ENCODE measurements at places on chromosomes 4 and X.
A peak's percentile ranks its signal among the peaks of the same experiment; 100 is the strongest.

DNA sequence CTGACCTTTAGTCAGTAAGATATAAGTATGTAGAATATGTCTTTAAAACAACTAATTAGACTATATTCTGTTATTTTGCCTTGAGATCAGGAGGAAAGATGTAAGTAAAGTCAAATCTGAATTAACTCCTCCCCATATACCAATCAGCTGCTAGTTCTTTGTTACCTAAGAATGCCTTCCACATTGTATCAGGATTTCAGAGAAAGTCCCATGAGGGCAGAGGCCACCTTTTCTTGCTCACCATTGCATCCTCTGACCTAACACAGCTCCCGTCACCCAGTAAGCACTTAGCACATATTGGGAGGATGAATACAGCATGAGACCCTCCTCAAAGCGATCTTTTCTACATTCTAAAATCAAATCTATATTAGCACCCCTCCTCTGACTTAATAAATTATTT lies 87.0 kb downstream of the COL25A1 start:
- DNase-seq: no peak

DNA sequence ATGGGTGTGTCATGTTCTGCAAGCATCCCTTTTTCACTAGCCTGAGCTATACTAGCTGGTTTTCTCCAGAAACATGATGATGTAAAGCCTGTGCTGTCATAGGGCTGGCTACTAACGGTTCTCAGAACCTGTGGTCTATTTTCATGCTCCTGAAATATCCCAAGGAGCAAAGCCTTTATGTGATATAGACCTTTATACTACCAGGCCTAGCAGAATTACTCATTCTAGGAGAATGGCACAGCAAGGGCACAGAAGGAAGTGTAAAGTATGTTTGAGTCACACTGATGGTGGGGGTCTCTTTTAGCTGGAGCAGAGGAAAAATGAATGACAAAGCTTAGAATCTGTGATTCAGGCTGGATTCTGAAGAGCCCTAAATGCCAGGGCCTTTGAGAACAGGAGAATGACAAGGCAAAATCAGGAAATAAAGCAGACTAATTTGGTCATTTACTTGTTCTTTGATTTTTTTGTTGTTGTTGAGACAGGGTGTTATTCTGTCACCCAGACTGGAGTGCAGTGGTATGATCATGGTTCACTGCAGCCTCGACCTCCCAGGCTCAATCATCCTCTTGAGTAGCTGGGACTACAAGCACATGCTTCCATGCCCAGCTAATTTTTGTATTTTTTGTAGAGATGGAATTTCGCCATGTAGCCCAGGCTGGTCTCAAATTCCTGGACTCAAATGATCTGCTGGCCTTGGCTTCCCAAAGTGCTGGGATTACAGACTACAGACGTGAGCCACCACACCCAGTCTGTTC lies 11.8 kb downstream of the TCEAL1 start:
- no peak for DNase-seq

DNA sequence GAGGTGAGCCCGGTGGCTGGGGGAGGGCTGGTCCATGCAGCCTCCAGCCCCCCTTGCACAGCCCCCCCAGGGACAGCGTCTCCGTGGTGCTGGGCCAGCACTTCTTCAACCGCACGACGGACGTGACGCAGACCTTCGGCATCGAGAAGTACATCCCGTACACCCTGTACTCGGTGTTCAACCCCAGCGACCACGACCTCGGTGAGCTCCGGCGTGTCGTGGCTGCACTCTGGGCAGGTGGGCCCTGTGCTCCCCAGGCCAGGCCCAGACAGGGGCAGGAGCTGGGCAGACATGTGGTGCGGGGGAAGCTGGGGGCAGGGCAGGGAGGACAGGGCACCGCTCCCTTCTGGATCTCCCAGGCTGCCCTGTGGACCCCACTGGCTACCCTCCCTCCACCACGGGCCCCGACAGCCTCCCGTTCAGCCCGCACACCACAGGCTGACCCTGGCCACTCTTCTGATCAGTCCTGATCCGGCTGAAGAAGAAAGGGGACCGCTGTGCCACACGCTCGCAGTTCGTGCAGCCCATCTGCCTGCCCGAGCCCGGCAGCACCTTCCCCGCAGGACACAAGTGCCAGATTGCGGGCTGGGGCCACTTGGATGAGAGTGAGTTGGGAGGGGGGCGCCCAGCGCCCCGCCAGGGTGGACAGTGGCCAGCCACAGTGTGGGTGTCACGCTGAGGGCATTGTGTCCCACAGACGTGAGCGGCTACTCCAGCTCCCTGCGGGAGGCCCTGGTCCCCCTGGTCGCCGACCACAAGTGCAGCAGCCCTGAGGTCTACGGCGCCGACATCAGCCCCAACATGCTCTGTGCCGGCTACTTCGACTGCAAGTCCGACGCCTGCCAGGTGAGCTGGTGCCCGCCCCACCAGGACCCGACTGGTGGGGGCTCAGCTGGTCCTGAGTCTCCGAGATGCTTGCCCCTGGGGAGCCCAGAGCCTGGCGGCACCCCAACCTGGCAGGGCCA lies 5.9 kb downstream of the HGFAC start:
- no peak for DNase-seq

DNA sequence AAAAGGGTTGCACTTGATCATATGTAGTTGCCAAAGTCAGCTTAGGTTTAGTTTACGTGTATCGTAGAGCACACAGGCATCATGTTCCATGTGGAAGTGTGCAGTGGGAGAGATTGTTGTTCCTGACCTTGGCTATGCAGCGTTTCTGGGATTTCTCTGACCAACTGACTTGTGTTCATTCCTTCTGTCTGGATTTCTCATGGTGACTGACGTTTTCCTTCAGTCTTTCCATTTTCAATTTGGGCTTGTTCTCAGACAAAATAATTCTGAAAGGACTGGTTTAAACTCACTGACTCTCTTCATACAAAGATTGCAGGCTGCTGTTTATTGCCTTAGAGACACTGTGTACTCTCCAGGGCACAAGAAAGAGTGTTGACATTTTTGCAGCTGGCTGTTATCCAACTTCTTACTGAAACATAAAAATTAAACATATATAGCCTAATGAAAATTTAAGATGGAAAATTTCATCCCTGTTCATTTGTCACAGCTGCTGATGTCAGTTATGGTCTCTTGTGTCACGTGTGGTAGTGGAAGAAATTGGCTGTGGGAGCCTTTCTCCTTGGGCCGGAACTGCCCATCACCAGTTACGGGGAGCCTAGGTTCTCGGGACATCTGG lies 95.4 kb downstream of the TNIP2 start:
- no peak for DNase-seq

DNA sequence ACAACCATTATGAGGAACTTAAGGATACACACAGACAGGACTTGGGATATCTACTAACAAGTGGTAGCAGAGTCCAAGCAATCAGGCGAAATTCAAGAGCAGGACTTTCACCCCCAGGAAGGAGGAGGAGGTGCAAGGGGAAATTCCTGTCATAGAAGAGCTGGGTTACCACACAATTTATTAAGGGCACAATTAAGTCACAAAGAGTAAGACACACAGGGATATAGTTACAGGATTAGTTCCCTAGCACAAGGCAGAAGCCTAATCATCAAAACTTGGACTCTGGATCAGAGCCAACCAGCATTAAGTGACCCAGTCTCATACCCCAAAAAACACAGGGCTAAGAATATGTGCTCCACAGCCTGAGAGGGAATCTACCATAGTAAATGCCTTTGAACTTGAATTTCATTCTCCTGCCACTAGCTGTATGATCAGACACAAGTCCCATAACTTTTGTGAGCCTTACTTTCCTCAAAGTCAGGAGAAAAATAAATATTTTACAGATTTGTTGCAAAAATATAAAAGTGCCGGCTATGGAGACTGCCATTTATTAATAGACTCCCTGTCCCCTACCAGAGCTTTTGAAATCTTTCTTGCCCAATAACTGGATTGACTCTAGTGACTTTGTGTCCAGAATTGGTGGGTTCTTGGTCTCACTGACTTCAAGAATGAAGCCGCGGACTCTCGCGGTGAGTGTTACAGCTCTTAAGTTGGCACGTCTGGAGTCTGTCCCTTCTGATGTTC lies 87.0 kb downstream of the SYNPO2 start:
- DNase-seq: no peak

DNA sequence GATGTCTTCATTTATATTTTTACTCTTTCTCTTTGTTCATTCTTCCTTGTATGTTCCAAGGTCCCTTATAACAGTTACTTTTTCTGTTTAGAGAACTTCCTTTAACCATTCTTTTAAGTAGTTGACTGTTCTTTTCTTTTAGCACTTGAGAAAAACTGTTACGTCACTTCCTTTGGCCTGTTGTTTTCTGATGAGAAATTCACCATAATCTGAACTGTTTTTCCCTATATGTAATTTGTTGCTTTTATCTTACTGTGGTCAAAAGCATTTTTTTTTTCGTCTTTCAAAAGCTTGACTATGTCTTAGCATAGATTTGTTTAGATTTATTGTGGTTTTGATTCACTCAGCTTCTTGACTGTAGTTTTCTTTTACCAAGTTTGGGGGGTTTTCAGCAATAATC lies 1660.3 kb upstream of the PCDH10 start:
- no peak for DNase-seq

- DNase-seq: no peak
These were observed 38.9 kb downstream of the RUFY3 start for GRCh38 chr4:70760662-70761061.

DNA sequence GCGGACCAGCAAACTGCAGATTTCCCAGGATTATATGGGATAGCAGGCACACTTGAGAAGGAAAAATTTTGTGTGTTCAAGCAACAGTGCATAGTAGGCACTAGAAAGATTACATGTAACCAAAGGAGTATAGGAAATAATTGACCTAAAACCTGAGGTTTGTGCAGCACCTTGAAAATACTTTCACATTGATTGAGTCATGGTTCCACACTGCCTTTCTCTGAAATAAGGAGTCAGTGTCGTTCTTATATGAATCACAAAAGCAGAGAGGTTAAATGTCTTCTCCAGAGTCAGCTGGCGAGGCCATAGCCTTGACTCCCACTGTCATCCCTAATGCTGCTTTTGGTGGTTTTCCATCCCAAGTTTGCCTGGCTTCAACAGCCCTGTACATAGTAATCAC lies 138.9 kb downstream of the SOWAHB start:
- no peak for DNase-seq

GRCh38 chrX:141180851-141181250 lies 3.9 kb upstream of the LDOC1 start:
- no peak for DNase-seq

DNA sequence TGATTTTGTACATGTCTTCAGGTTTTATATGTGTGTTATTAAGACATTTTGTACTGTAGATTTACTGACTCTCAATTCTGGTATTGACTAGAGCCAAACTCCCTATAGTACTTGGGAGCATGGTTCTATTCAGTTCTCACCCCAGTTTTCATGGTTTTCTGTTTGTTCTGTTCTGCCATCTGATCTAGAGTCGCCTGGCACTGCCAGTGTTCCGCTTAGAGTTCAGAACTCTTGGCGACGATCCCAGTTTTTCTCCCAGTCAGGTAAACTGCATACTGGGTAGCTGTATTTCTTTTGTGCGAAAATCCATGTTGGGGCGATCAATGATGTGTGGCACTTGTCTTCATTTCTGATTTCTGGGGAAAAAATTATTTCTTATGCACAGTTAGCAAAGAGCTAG lies 78.0 kb downstream of the PHOX2B start:
- DNase-seq: no peak

- DNase-seq: no peak
These were observed 1268.6 kb downstream of the FAM133A start for GRCh38 chrX:94942603-94943002.

GRCh38 chrX:97747346-97747745 lies 863.6 kb downstream of the RPA4 start:
- no peak for DNase-seq

- DNase-seq: no peak
These were observed 468.3 kb upstream of the BOD1L1 start for GRCh38 chr4:14095831-14096230.

DNA sequence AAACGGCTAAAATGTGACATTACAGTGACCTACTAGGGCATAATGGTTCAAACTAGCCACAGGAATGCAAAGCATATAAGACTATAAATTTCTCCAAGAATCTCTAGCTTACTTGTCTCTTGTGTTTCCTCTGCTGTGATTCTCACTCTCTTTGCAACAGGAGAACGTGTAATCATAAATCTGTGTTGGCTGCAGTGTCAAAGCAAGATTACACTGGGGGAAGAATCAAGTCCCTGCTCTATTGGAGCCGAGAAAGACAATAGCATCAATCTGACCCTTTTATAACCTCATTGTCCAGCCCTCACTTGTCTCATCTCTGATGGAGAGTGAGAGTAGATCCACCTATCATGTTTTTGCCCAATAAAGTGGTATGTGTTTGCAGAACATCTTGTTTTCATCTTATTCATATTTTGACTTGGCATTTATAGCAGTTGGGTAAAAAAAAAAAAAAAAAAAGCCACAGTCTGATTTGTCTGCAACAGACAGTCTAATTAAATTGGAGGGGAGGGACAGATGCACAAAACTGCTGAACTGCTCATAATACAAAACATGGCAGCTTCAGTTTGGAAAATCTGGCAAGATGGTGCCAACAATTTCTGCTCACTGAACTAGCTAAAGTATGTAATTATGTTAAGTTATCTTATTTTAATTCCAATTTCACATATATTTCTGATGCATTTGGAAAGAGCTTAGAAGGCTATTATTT lies 165.0 kb upstream of the GABRA2 start:
- DNase-seq: no peak

DNA sequence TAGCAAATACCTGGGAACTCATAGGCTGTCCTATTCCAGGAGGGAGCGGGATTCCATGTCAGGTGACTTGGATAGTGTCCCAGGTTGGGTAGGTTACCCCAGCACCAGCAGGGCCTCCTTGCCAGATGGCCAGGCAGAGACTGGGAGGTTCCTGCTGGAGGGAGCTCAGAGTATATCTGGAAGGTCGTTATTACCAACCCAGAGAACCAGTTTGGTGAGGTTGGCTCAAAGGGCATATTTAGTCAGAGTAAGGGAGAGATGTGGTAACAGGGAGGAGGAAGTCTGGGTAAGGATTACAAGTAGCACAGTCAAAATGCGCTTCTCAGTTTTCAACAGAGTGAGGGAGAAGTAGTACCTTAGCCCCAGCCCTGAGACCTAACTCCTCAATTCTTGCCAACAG lies 53.3 kb upstream of the LNX1 start:
- DNase-seq: peak; percentile 78

DNA sequence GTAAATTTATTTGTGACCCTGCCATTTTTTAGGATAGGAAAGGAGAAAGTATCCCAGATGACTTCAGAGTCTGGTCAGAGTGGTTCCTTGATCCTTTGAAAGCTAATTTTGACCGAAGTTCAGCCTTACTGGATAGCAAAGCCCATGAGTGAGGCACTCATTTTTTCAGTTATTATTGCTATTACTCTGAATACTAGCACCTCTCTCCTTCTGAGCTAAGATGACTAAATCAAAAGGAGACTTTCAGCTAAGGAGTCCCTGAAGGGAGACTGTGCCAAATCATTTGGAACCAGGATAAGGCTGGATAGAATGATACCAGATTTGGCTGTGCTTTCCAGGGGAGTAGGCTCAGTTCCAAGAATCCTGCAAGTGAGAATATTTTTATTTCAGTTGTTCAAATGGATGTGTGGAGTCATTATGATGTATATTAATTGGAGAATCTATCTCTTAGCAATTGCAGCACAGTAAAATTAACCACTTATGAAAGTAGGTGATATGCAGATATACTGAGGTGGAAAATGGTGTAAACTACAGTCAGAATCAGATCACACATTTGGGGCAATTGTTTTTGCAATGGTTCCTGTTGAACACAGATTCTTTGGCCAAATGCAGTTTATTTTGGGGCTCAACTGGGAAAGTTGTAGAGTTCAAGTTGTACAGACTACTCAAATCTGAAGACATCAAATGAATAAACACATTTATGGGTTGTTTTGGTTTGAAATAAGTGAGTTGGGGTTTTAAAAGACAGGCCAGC lies 1.2 kb downstream of the P2RY10 start:
- no peak for DNase-seq
